CD4-positive, alpha-beta T cell treated with Interleukin-12 subunit alpha and Interleukin-12 subunit beta, for 1 hour (primary cell): ENCODE measurements at places on chromosomes 5 and 9.
A peak's percentile ranks its signal among the peaks of the same experiment; 100 is the strongest.

DNA sequence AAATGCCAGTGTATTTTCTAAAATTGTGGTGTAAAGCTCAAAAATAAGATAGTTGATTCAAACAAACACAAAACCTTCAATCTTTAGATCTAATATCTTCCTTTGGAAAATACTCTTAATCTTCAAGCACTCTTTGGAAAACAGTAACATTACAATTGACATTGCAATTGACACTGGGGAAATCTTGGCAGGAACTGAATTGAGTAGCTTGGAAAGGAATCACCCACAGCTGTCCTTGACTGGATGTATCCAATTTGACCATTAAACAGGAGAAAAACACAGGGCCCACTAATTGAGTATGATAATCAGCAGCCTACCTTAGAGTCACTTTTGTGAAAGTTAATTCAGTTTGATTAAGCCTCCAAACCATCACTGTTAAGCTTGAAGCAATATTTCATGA, 776.7 kb downstream of the DTWD2 start:
- DNase-seq, result no peak

DNA sequence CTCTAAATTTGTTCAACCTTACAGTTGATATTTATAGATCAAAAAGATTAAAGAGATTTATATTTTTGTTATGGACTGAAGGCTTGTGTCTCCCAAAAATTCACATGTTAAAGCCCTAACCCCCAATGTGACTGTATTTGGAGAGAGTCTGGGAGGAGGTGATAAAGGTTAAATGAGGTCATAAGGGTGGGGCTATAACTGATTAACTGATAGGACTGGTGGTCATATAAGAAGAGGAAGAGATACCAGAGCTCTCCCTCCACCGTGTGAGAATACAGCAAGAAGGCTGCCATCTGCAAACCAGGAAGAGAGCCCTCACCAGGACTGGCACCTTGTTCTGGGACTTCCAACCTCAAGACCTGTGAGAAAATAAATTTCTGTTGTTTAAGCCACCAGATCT, 264.3 kb downstream of the ENC1 start:
- DNase-seq, result no peak

DNA sequence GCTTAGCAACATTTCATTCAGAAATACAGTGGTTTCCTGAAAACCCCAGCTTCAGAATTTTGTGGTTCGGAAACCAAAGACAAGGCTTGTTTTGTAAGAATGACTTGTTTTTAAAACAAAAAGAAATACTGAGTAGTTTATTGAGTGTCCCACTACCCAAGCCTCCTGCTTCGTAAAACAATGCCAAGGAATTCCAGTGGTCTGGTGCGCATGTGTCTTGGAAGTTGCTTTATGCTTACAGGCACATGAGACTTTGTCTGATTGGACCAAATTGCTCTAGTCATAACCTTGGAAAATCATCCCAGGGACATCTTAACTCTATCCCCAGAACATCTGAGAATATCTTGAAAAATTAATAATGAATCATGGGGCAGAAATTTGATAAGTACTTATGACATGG, 77.1 kb upstream of the FST start:
- DNase-seq, result no peak

- DNase-seq, result no peak
Observed at GRCh38 chr5:4781299-4781698, 358.8 kb upstream of the ADAMTS16 start.

GRCh38 chr9:94949370-94949769, 222.9 kb downstream of the AOPEP start:
- DNase-seq, result no peak

GRCh38 chr9:124370896-124371582, 44.2 kb downstream of the PSMB7 start:
- no peak for DNase-seq

GRCh38 chr9:118624608-118625007, 744.6 kb downstream of the BRINP1 start:
- no peak for DNase-seq

DNA sequence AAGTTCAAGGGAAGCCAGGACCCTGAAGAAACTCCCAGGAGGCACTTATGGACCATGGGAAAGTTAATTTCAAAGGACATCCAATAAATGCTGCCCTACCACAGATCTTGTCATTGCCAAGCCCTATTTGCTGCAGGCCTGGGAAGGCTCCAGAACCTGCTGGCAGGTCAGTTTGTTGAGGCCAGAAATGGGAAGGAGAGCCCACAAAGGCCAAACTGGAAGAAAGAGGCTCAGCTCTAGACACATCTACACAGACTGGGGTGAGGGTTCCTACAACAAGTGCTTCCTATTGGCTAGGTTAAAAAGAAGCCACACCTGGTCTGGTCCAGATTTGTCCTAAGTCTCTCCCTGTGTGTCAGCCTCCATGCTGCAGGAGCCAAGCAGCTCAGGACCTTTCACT, 94.4 kb downstream of the SIL1 start:
- DNase-seq, result no peak

DNA sequence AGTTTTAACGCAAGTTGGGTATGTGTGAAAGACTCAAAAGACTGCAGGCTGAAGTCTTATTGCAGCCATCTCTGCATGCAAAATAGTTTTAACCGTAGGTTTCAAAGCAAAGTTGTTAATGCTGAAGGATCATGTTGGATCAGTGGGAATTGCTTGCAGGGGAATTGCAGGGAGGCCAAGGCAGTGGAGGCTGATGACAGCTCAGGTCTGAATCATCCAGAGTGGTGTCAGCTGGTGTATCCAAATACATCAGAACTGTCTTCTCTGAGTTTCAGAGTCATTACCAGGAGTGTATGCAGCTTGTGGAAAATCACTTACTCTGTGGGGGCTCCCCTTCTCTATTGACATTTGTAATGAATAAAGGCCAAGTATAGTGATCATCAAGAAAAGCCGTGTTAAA, 435.7 kb downstream of the SH3GL2 start:
- no peak for DNase-seq

DNA sequence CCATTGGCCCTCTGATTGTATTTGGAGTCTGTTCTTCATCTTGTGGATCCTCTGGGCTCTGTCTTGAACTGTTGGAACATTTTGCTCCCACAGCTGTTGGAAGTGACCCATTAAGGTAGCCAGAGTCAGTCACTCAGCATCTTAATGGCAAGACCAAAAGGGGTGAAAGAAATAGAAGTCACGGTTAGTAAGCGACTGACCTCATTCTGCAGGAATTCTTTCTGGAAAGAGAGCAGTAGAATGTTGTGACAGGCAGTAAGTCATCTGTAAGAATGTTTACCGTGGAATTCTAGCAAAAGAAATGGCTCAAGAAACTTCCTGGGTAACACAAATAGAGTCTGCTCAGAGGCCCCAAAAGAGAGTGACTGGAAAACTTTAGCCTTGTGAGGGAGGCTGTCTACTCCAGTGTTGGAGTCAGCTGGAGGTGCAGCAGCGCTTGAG, 28.6 kb upstream of the TNC start:
- no peak for DNase-seq

DNA sequence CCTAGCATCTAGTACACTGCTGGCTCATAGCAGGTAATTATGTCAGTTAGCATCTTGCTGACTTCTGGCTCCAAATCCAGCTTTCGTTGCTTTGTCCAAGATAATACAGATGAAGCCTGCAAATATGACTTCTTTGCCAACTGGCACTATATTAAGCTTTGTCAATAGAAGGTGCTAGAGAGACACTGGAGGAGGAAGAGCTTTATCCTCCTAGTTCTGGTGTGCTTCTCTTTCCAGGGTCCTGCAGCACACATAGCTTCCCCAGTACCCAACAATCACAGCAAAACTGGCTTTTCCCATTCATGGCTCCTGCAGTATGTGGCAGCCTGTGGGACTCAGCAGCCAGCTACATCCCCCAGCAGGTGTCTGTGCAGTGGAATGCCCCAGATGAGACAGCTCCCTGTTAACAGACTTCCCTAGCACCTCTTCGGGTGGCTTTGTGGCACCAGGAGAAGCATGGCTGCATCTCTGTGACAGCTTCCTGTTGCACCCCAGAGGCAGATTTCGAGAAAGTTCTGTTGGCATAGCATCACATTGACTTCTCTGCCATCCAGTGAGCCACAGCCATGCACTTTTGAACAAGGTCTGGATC, 147.8 kb downstream of the OXCT1 start:
- no peak for DNase-seq

GRCh38 chr5:61186634-61187033, 24.4 kb upstream of the SMIM15 start:
- DNase-seq, result no peak

- no peak for DNase-seq
Observed at GRCh38 chr9:87071473-87071872, 124.2 kb upstream of the GAS1 start.

DNA sequence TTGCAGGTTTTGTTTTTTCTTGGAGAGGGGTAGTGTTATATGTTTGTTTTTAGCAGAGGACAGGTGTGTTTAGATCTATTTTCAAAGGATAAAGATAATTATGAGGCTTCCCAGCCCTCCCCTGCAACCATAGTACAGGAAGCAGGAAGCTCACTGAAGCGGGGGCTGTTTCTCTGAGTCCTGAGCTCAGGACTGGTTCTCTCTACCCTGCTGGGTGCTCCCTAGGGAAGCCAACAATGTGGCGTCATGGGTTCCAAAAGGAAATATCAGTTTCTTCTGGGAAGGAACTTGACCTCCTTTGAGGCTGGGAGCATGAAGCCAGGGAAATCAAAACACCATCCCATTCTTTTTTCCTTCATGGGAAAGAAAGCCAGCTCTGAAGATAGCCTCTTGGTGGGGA, 62.2 kb downstream of the RAD23B start:
- no peak for DNase-seq

GRCh38 chr9:119003201-119003611, 366.0 kb downstream of the BRINP1 start:
- DNase-seq, result no peak

DNA sequence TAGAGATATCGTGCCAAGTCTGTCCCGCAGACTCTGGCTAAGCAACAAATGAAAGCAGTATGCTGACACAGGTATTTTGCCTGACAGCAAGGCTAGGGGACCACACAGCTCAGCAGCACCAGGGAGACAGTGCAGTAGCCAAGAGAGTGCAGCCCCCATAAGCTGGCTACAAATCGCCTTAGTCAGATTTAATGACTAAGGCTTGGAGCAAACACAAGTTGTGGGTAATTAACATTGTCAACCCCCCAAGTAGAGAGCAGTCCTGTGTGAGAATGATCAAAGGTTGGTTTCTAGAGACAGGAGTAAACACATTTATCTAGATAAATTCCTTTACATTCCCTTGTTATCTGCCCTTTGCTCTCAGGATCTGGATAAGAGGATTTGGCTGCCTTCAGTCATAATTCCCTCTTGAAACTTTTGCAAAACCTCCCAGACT, 1434.5 kb upstream of the CDH6 start:
- DNase-seq, result no peak

DNA sequence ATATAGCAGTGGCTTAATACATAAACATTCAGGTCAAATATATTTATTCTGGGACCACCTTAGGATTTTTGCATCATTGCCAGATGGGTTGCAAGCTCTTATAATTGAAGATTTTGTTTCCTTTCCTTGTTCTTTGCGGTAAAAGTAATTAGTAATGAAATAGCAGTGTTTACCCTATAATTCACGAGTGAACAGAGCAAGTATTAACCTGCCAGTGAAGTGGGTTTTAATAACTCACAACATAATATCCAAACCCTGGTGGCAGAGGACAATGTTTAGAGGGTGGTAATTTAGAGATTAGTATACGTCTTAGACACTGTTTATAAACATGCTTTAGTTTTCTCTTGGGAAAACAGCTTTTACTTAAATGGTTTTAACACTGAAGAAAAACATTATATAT, 11.8 kb downstream of the ARL14EPL start:
- DNase-seq, result no peak

DNA sequence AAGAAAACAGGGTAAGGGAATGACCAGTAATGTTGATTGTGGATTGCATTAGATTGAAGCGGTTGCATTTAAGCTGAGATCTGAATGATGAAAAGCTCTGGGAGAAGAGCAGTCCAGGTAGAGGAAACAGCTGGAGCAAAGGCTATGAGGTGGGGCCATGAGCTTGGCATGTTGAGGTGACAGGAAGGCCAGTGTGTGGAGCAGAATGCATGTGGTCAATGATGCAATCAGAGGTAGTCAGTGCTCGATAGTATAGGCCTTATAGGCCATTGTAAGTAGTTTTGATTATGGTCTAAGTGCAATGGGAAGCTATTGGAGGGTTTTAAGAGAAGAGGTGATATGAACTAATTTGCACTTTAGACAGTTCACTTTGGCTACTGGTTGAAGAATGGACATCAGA, 270.4 kb downstream of the ARHGAP26 start:
- DNase-seq, result no peak

GRCh38 chr5:135169753-135170152, 135.7 kb upstream of the PITX1 start:
- DNase-seq, result no peak

GRCh38 chr5:150081541-150082283, 4.6 kb downstream of the CSF1R start:
- DNase-seq, result peak; percentile 17

- DNase-seq, result no peak
Observed at GRCh38 chr9:128901822-128902221, 19.0 kb upstream of the PHYHD1 start.

DNA sequence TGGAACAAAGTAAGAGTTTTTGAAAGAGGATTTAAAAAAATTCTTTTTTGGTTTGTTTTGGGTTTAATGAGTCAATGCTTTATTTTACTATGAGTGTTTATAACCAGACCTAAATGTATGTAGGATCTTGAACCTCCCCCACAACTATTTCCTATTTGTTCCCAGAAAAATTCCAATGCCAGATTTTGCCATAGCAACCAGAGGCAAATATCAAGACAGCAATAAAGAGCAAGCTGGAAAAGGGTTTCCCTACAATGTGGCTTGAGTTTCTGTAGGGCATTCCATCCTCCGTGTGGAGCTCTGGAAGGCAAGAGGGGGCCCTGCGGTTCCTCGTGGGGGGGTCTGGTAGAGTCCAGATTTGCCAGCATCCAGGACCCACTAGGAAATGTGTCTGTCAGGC, 27.8 kb upstream of the GDNF start:
- no peak for DNase-seq

GRCh38 chr9:133991964-133992779, at the start of gene VAV2:
Gene VAV2, minus strand, starts transcription at chr9:133992324. Its CDS starts 46 bp downstream, at chr9:133992278.
- DNase-seq, result peak; percentile 43

DNA sequence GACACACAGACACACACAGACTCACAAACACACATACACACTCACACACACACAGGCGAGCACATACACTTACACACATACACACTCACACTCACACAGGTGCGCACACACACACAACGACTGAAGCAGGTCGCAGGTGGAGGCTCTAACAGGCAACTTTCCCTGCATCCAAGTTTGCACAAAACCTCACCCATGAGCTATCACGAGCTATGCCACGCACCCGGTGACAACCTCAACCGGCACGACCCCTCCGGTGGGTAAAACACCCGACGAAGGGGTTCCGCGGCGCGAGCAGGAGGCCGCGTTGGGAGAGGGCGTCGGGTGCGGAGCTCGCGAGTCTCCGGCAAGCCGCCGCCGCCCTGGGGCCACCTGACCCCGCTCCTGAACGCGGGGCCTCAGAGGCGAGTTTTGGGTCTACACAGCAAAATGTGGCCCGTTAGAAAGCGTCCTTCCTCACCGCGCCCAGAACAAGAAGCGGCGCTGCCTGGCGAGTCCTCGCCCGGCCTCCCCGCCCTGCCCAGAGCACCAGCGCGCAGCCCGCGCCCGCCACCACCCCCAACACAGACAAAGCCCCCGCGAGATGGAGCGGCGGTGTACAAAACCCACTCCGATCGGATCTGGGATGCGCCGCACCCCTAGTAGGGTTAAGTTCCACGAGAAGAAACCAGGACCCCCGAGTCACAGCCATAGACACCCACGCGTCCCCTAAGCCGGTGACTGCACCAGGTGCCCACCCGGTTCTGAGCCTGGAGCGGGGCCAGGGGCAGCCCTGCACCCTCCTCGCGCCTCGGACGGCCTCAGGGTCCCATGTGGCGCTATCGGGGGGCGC, 665 bp downstream of the SLC6A3 start:
- no peak for DNase-seq
